GM23248 (cell line): ENCODE measurements at places on chromosomes 2 and 18. TPM values are rescaled to one million over a fixed set of nuclear protein-coding genes. Genes with fewer than 3 reads are reported as not detected.

The LRRTM4 gene
- total RNA-seq = not detected in 2 replicates

- peak; percentile 98 for DNase-seq
These were observed 273.6 kb upstream of the NCKAP5 start for GRCh38 chr2:133841900-133842299.

GRCh38 chr2:58740426-58740825 is 499.3 kb upstream of the FANCL start:
- no peak for DNase-seq

GRCh38 chr18:52333860-52334259 is 6.1 kb upstream of the DCC start:
- DNase-seq = no peak

- DNase-seq = no peak
These were observed 335.5 kb upstream of the NT5C1B start for GRCh38 chr2:18924886-18925285.

DNA sequence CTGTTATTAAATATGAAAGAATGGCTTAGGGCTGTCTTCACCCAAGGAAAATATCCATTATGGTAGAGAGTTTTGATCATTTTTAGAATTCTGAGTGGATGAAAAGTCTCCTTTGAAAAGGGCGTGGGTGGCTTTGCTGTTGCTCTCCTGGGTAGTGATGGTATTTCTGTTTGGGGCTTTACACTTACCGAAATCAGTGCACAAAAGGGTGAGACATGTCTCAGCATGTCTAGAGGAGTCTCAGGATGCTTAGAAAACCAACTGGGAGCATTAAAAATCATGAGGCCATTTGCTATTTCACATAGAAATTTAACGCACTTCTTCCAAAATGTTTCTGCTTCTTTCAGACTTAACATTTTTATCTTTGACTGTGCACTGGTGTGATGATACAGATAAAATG is 49.6 kb downstream of the ZCCHC2 start:
- DNase-seq = no peak

The MC5R gene
- total RNA-seq = not detected in 2 replicates

DNA sequence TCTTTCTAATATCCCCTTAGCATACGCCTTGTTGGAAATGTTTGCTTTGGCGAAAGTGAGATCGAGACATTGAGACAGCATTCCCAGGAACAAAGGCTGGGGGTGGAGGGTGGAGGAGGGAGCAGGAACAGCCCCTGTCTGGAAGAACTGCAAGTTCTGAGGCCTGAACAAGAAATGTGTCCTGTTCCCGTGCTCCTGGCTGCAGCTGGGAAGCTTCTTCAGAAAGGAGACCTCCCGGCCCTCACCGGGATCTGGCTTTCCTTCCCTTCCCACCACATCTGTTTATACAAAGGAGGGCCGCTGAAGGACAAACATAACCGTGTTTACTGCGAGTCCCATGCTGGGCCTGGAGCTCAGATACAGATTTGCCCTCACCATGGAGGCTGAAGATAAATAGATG is 35.9 kb downstream of the AFF3 start:
- DNase-seq = no peak

DNA sequence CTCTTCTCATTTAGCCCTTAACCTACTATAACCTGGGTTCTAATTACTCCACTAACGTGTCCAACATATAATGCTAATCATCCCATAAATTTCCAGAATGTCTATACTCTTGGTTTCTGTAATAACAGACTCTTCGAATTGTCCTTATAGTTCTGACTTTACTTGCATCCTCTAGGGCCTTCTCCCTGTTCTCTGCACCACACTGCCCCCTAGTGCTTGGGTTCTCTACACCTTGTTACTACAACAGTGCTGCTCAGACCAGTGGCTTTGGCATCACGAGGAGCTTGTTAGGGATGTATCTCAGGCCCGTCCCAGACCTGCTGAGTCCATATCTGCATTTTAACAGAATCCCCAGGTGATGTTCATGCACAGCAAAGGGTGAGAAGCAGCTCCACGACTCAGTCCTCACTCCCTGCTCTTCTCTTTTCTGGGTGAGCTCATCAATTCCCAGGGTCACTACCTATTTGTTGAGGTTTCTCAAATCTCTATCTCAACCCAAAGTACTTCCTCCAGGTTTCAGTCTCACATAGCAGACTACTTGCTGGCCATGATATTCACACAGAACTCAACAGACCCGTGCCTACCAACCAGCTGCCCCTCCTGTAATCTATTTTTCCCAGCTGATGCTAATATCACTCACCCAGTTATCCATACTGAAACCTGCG is 14.5 kb upstream of the DDX1 start:
- DNase-seq = peak; percentile 86

GRCh38 chr2:169086893-169087467 is 17.6 kb downstream of the DHRS9 start:
- no peak for DNase-seq

The STAT4 gene
- total RNA-seq = 1.5 and 3.2 TPM in 2 replicates

The TUBA3E gene
- total RNA-seq = not detected in 2 replicates

DNA sequence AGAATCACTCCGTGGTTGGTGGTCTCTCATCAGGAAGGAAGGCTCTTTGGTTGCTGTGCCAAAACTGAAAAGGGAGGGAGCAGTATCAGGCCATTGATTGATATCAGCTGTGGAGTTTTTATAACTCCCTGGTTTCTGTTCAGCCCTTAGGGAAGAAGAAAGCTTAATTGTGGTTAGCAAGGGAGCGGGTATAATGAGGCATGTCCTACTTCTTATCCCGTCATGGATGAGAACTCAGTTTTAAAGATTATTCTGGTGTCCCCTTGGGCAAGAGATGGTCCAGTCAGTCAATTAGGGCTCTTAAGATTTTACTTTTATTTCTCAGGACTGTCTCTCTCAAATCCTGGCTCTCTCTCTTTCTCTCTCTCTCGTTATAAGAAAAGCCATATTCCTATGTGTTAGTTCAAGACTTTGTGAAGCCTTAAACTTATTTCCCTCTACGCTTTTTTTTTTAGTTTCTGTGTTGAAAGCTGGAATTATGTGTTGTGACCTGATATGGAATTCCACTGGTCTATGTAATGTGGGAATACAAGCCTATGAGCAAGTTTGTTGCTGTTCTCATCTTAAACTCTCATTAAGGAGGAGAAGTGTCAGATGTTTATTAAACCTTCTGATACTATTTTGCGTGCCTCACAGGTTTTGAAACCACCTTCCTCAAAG is 514.0 kb upstream of the CDH2 start:
- DNase-seq = peak; percentile 27

DNA sequence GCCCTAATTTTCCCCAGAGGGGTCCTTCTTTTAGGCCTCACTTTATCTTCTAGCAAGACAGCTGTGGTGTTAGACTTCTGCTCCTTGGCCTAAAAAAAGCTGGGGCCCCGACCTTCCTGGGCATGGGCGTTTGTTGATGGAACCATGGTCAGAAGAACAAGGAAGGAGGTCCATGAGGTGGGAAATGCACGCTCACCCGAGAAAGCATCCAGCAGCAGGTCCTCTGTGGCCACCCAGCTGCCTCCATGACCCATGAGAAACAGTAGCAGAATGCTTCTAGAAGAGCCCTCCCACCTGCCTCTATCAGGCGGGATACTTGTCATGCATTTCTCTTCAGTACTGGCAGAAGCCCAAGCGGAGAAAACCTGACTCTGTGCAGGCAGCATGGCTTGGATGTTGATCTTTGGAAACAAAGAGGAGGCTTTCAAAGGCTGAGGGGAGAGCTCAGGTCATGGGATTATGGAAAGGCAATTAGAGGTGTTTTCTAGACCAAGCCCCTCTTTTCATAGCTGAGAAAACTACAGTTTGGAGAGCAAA is 249.1 kb downstream of the FAM210A start:
- no peak for DNase-seq

DNA sequence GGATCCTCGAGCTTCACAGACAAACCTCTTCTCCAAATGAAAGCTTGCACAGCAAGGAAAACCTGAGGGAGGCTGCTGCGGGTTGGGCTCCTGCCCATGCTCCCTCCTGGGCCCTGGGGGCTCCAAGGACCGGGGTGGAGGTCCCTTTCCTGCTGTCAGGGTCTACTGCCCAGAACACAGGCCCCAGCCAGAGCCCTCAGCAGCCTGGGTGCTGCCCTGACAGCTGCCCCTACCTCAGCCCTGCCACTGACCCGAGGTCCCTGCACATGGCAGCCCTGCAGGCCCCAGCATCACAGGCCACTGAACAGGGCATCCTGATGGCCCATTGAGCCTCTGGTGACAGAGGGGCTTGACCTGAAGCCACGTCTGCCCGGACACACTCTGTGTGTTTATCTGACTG is 41.0 kb downstream of the CROCC2 start:
- no peak for DNase-seq

- no peak for DNase-seq
These were observed 484.1 kb downstream of the FBXO15 start for GRCh38 chr18:73663581-73663980.

- no peak for DNase-seq
These were observed 44.1 kb upstream of the TTC39C start for GRCh38 chr18:23970161-23971096.

The DOK6 gene
- 0.76 and 5.2 TPM in 2 replicates for total RNA-seq

The REL gene
- 2.1 and 3.4 TPM in 2 replicates for total RNA-seq

DNA sequence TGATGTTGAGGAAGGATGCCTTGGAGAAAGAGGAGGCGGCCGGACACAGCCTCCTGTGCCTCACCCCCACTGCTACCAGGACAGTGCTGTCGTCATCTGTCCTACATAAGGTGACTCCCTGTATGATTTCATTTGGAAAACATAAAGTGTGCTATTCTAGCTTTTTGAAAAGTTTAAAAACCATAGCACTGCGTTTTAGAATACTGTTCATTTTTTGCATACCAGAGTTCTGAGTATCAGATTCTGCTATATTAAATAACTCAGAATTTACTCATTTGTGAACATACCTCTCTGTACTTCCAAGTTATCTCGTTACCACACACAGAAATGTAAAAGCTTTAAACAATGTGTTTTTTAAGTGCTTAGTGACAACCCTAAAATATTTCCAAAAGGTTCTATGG is 302.9 kb downstream of the LRRTM1 start:
- peak; percentile 59 for DNase-seq

The HRH4 gene
- total RNA-seq = not detected in 2 replicates

- peak; percentile 56 for DNase-seq
These were observed 43.6 kb downstream of the EFEMP1 start for GRCh38 chr2:55879976-55880375.

GRCh38 chr2:239905884-239906654 is 119.1 kb downstream of the NDUFA10 start:
- no peak for DNase-seq

DNA sequence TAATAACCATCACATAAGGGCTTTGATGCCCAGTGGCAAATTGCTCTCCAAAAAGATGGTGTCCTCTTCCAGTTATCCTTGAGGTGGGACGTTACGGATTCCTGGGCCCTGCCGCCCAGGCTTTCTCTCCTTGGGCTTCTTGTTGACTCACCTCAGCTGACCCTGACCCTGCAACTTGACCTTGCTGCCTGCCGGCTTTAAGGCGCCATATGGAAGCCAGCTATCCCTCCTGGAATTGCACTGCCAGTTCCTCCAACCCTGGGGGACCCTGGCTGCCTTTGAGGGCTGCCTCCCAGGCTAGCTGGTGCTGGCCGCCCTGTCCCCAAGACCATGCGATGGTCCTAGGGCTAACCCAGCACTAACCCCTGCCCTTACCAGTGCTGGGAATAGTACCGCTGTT is 28.3 kb upstream of the B3GNT7 start:
- no peak for DNase-seq

DNA sequence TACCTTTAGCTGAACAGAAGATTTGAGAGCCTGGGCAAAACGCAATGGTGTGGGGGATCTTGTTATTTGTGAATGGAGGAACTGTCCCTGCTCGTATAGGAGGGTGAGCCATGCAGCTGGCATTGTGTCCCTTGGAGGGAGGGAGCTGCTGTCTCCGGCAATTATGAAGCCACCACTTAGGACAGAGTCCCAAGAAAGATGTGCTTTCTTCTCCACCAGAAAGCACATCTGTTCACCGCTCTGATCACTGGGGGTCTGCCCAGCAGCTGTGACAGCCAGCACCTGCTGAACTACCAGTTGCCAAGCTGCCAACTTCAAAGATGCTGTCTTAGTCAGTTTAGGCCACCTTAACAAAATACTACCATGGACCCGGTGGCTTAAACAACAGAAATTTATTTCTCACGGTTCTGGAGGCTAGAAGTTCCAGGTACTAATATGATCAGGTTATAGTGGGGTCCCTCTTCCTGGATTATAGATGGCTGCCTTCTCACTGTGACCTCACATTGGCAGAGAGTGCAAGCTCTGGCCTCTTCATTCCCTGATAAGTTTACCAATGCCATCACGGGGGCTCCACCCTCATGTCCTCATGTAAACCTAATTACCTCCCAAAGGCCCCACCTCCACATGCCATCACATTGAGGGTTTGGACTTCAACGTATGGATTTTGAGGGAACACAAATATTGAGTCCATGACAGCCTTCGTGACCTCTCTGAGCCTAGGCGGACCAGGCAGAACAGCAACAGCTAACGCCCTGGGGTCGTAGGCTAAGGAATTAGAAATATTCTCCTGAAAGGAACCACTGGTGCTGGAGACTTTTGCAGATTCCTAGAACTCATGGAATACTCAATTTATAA is 148.3 kb downstream of the RHBDD1 start:
- no peak for DNase-seq

The PCARE gene
- not detected in 2 replicates for total RNA-seq

The MAL gene
- not detected in 2 replicates for total RNA-seq

- DNase-seq = no peak
These were observed 28.8 kb upstream of the CACNB4 start for GRCh38 chr2:152127628-152128027.

The MOB1A gene
- 120 and 139 TPM in 2 replicates for total RNA-seq

The NETO1 gene
- total RNA-seq = not detected in 2 replicates

The APLF gene
- total RNA-seq = 4.0 and 5.1 TPM in 2 replicates

- DNase-seq = no peak
These were observed 100.7 kb downstream of the DGKD start for GRCh38 chr2:233455006-233455405.

DNA sequence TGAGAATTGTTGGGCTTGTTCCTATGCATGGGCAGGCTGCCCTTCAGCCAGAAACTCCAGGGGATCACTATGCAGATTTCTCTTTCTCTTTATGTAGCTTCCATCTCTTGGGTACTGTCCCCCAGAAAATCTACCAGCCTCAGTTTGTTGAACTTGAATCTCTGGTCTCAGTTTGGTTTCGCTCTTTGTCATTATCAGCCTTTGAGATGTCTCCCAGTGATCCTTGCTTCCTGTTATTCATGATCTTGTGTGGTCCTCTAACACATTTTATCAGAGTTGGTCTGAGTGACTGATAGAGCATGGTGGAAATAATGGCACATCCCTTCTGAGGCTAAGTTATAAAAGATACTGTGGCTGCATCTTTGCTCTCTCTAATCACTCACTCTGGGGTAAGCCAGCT is 7.8 kb downstream of the TMEM87B start:
- DNase-seq = no peak

The ZNF521 gene
- total RNA-seq = 12.1 and 17.9 TPM in 2 replicates

- no peak for DNase-seq
These were observed 84.0 kb downstream of the LYPD6B start for GRCh38 chr2:149122516-149122915.

DNA sequence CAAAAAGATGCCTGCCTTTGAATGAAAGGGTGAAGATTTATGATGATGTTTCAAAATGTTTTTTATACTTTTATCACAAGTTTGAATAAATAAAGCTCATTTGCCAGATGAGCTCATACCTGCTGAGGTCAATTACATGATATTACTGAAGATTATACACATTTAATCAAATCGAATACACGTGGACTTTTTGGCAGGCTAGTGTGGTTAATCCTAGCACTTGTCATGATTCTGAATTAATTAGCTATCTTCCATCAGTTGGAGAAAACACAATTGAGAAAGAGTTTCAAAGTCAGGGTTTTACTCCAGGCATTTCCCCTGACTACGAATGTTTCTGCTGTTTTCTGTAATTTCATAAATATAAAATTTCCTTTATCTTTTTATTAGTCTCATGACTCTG is 54.4 kb downstream of the LRPPRC start:
- DNase-seq = no peak
